Stimulated activated CD4-positive, alpha-beta T cell treated with anti-CD3 and anti-CD28 coated beads, Interleukin-4, amount 100 ng/mL, for 24 hours (primary cell): ENCODE measurements at places on chromosomes 12 and 14.

GRCh38 chr12:123064885-123065619 is 84.6 kb downstream of the ARL6IP4 start:
- no peak for DNase-seq

- DNase-seq: no peak
Measured at GRCh38 chr14:105629886-105630215, 103.5 kb downstream of the TMEM121 start.

GRCh38 chr14:65658202-65658601 is 245.7 kb downstream of the FUT8 start:
- no peak for DNase-seq

GRCh38 chr14:20397511-20397910 is 15.8 kb downstream of the TEP1 start:
- no peak for DNase-seq

- peak; percentile 44 for DNase-seq
Measured at GRCh38 chr14:61334197-61334701, 12.9 kb downstream of the PRKCH start.

DNA sequence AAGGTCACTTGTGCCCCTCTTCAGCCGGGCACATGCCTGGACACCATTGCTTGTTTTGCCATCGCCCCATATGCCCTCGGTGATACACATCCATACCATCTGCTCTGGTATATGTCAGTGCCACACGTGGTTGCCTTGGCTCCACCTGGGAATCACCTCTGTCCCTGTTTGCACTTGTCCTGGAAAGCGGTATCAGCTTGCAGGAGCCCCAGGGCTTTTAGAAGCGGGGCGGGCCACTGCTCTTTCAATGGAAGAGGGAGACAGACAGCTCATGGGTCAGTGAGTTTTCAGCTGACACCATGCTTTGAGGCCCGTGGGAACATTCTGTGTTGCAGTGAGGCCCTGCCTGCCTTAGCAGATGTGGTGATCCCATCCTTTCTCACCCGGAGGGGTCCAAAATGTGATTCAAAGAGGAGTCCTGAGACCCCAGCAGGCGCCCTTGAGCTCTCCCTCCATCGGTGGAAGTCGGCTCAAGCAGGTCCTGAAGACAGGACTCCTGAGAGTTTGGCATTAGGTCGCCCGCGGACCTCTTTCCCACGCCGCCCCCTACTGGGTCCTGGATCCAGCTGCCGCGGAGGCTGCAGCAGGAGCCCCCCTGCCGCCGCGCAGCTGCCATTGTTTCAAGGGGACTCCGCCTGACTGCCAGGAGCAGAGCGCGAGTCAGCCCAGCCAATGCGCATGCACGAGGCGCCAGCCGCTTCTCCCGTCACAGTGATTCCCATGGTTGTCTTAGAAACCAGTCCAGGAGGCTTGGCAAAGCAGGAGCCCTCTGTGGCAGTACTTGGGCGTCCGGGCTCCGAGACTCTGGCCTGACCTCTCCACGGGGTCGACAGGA is 773.2 kb upstream of the ALG10B start:
- DNase-seq: no peak
